ENCODE measurements at places on chromosomes 11 and 22. TPM values are rescaled to one million over a fixed set of nuclear protein-coding genes. Genes with fewer than 3 reads are reported as not detected.

Gene COMMD9
- total RNA-seq: 37.3 TPM

Gene DCUN1D5
- 40.7 TPM for total RNA-seq

Gene UBE2L6
- total RNA-seq: 55.6 TPM

Gene CRYBA4
- not detected for total RNA-seq

DNA sequence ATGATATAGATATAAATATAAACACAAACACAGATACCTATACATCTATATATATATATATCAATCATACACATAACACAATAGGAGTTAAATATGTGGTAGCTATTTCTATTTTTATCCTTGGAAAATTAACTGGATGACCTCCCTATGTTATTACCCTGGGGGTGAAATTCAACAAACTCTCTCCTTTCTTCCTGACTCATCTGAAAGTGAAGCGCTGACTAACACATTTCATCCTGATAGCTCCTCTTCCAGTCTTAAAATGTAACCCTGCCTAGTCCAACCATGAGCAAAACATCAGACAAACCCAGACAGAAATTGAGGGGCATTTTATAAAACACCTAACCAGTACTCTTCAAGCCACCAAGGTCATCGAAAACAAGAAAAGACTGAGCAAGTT lies 220.6 kb upstream of the ISX start:
- no peak for DNase-seq

GRCh38 chr22:29623059-29623458 lies 19.6 kb downstream of the NF2 start:
- DNase-seq: no peak

Gene PNPLA5
- total RNA-seq: not detected

DNA sequence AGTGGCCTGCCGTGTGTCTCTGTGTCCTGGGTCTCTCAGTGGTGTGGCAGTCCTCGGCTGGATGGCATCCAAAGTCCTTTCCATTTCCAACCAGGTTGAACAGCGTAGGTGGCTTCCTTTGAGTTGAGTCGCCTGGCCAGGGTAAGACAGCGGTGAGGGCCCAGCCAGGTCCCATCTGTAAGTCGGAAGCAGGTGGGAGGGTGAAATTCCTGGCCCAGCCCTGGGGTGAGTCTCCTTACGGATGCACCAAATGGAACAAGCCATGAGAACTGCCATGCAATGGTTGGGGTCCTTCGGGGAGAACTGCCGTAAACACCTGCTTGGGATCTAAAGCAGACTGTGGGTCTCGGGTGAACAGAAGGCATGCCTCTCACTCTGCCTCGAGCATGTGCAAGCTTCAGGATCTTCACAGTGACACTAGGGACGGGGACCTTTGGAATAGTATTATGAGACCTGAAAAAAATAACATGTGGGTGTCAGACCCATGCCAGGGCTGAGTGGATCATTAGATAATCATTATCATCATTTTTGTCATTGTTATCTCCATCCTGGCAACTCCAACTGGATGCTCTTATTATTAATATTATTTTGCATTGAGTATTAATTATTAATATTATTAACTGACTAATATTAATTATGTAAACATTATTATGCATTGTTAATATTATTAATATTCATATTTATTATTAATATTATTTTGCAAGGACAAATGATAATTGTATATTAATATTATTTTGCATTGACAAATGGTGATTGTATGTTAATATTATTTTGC lies 57.7 kb upstream of the LINC01488 start:
- no peak for DNase-seq

Gene TRPM5
- total RNA-seq: not detected

GRCh38 chr22:49031746-49032330 lies 795.8 kb downstream of the BRD1 start:
- DNase-seq: no peak

DNA sequence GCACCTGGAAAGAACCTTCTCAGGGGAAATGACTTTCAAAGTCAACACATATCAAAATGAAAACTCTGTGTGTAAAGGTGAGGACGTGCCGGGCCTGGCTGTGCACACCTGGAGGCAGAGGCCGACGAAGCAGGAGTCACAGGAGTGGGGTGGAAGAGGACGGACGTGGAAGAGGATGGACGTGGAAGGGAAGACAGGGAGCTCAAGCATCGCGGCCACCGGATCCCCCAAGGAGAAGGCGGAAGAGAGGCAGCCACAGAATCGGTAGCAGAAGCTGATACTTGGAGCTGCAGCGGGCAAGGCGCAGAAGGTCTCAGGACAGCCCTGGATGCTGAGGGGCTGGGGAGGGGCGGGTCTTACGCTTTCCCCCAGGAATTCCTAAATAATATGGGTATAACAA lies 519.8 kb downstream of the BRD1 start:
- DNase-seq: no peak

Gene CNGA4
- total RNA-seq: not detected

Gene NPAS4
- not detected for total RNA-seq

Gene MMP11
- total RNA-seq: 0.79 TPM

Gene MAJIN
- not detected for total RNA-seq

DNA sequence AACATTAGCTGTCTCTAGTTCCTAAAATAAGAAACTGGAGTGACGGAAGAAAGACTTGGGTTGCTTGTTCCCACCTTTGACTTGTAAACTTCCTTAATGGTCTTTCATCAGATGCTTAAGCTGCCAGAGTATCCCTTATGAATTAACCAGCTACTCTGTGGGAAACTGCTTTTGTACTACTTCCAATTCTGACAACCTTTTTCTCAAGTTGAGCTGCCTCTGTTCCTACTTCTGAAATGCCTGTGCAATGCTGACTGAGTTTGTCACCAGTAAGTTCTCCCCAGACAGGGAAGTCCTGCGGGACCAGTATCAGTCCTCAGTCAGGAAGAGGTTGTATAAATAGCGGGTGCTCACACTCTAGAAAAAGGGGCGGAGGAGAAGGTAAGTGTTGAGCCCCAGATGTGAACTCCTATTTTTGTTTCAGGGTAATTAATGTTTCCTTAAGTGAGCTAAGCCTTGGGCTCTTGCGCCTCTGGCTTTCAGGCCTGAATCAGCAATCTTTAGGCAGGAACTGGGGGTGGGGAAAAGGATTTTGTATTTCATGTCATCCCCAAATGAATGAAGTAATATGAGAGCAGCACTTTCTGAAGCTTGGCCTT lies 67.2 kb downstream of the CECR2 start:
- no peak for DNase-seq

- no peak for DNase-seq
Measured at GRCh38 chr22:36682811-36683210, 20.7 kb downstream of the CACNG2 start.

GRCh38 chr11:68342459-68343158 lies 30.2 kb downstream of the LRP5 start:
- DNase-seq: no peak

Gene CDKN1C
- total RNA-seq: 133 TPM

Gene OR51B4
- not detected for total RNA-seq

Measured in omental fat pad (tissue), 4 donors.